Stimulated activated CD8-positive, alpha-beta memory T cell treated with anti-CD3 and anti-CD28 coated beads, Interleukin-7, amount 100 ng/mL, for 24 hours (primary cell): ENCODE measurements at places on chromosomes 13 and 19.

DNA sequence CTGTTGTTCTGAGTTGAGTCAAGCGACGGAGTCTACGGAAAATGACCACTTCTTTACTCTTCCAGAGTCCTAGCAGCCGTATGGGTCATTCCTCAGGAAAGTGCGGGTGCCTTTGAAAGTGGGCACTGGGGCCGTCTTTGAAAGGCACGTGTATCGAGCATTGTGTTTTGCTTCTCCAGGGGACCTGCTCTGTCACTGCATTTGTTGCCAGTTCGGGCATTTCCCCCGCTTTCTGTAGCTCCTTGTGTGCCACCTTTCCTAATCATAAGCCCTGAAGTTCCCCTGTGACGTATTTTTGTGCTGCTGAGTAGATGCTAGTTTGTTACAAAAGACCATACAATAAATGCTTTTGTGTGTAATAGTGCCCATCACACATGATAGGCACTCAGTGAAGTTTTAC lies 24.4 kb downstream of the SPATA13 start:
- DNase-seq: no peak

DNA sequence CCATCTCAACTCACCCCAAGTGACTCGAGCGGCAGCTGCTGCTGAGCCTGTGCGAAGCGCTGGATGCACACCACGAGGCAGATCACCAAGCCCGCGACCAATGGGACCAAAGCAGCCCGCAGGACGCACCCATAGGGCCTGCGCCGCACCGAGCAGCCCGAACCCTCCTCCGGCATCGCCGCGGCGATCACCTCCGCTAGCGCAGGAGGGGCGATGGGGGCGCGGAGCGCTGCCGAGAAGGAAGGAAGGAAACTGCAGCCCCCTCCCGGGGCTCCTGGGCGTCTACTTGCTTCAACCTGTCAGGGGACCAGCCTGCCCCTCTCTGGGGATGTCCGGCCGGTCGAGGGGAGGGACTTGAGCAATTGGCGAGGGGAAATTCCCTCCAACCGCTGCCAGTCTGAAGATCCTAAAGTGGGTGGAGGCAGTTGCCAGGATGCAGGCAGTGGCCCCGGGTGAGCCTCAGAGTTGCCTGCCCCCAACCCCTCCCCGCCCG lies at the start of gene CD70:
Gene CD70, minus strand, starts transcription at position 324 of the 493 bp plus-strand sequence. Its CDS starts 148 bp downstream, at position 176.
- no peak for DNase-seq

DNA sequence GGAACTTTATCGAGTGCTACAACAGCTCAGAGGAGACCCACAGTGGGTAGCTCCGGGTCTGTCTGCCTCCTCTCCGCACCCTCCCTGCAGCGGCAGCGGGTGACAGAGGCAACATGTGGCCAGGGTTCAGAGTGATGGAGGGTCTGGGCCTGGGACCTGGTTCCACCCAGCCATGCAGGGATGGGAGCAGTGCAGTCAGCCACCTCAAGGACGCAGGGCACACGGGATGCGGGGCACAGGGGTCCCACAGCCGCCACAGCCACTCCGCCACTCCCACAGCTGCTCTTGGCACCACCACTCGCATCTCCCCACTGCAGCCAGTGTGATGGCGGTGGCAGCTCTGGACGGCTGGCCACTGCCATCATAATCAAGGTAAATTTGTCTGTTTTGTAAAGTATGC lies 892.9 kb downstream of the OLFM4 start:
- DNase-seq: no peak

DNA sequence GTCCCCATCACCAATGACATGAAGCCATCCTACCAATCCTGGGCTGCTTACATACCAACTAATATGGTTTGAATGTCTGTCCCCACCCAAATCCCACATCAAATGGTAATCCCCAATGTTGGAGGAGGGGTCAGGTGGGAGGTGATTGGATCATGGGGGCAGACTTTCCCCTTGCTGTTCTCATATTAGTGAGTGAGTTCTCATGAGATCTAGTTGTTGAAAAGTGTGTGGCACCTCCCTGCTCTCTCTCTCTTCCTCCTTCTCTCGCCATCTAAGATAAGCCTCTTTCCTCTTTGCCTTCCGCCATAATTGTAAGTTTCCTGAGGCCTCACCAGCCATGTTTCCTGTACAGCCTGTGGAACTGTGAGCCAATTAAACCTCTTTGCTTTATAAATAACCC lies 53.6 kb upstream of the FAM124A start:
- no peak for DNase-seq

DNA sequence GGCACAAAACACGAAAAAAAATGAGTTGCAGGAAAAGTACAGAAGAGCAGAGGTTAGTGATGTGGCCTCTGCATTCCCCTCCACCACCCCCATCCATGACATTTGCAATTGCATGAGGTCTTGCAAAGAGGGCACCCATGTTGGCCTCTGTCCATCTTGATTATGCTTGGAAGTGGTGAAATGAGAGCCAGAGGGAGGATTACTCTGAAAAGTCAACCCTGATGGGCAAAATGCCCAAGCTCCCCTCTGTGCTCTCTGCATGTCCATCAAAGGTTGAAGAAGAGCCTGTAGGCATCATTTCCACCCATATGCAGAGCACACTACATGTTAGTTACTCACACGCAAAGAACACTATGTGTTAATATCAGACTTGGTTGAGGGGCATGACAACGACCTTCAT lies 71.4 kb downstream of the SLC15A1 start:
- no peak for DNase-seq

GRCh38 chr19:1826557-1827521 lies 14.8 kb upstream of the ATP8B3 start:
- no peak for DNase-seq

DNA sequence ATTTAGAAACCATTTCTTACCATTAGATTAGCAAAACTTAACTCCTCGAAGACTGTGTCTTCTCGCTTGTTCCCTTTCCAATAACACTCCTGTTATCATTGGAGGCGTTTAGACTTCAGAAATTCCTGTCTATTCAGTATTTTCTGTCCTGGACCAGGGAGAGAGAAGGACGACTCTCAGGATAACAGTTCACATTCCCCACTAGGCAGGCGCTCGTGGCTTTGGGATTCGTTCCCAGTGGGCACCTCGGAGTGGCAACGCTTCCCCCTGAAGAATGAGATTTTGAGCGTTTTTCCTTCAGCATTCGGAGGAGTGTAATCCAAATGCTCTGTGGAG lies 429 bp upstream of the ZNF225 start:
- DNase-seq: no peak

DNA sequence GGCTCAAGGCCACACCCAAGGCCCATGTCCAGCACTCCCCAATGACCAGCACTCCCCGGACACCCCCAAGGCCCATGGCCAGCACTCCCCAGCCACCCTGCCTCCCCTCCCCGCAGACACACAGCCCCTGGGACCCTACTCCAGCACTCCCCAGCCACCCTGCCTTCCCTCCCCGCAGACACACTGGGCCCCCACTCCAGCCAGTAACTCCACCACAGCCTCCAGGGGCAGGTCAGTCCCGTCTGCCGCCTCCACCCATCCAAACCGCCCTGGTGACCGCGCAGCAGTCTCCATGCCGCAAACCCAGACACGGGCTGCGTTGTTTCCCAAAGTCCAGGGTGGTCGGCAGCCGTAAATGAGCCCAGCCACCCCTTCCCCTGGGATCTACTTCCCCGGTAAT lies 70.7 kb downstream of the SPACA7 start:
- DNase-seq: no peak

- no peak for DNase-seq
These were observed 10.3 kb downstream of the PDE4A start for GRCh38 chr19:10430505-10431253.

GRCh38 chr19:51136851-51137551 lies 5.1 kb upstream of the SIGLEC7 start:
- no peak for DNase-seq

DNA sequence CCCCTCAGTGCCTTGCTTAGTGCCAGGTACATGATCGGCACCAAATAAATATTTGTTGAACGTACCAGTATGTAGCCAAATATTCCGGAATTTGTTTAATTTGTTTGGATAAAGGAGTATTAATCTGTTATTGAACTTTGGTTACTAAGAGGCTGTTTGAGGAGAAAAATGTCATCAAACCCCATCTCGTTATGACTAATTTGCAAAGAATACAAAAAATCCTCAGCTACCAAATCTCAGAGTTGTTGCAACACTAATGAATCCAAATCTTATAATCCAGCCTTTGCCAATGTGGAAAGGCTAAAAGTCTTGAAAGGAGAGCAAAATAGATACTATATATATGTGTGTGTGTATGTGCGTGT lies 79.5 kb downstream of the KLF5 start:
- DNase-seq: no peak

- no peak for DNase-seq
These were observed 23.6 kb upstream of the TTYH1 start for GRCh38 chr19:54391589-54392061.

- no peak for DNase-seq
These were observed 76.0 kb upstream of the TSC22D1 start for GRCh38 chr13:44652168-44652567.

DNA sequence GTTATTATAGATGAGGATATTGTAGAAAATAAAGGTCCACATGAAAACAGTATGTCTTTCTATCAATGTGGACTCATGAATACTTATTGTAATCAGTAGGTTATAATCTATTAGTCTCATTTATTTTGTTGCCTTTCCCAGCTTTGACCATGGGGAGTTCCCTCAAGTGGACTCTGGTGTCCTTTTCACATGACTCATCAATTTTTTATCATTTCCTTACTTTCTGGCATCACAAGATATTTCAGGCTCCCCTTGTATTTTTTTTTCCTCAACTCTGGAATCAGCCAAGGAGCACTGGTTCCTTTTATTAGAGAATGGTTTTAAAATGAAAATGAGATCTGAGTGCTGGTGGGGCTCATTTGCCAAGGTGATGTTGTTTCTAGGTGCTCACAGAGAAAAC lies 63.4 kb upstream of the DIAPH3 start:
- DNase-seq: no peak

- DNase-seq: no peak
These were observed 8.3 kb upstream of the METTL21C start for GRCh38 chr13:102702965-102703725.

DNA sequence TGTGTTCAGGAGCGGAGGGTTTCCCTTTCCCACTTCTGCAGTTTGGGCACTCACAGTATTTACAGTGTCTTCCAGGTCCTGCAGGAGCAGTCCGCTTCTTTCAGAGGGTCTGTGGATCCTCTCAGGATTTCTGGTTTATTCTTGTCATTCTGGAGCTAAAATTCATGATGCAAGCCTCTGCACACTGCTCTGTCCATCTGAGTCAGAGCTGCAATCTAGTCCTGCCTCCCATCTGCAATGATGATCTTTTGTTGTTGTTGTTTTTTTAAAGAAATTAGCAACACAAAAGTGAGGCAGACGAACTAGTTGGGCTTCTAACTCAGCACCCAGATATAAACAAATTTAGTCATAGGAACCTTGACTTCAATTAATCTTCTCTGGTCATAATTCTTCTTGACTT lies 86.5 kb downstream of the DLEU7 start:
- no peak for DNase-seq

DNA sequence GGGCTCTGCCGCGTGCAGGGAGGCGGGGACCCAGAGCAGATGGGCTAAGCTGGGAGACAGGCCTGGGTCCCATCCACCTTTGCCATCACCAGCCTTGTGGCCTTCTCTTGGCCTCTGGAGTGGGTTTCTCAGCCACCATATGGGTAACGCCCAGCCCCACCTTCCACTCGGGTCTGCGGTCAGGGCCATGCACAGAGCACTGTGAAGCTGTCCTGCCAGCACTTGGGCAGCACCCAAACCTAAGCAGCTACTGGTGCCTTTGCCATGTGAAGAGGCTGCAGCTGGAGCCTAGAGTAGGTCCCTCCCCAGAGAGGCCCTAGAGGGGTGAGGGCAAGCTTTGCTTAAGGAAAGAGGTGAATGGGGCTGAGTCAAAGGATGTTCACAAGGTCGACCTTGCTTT lies 24.1 kb upstream of the NPAS1 start:
- DNase-seq: no peak

DNA sequence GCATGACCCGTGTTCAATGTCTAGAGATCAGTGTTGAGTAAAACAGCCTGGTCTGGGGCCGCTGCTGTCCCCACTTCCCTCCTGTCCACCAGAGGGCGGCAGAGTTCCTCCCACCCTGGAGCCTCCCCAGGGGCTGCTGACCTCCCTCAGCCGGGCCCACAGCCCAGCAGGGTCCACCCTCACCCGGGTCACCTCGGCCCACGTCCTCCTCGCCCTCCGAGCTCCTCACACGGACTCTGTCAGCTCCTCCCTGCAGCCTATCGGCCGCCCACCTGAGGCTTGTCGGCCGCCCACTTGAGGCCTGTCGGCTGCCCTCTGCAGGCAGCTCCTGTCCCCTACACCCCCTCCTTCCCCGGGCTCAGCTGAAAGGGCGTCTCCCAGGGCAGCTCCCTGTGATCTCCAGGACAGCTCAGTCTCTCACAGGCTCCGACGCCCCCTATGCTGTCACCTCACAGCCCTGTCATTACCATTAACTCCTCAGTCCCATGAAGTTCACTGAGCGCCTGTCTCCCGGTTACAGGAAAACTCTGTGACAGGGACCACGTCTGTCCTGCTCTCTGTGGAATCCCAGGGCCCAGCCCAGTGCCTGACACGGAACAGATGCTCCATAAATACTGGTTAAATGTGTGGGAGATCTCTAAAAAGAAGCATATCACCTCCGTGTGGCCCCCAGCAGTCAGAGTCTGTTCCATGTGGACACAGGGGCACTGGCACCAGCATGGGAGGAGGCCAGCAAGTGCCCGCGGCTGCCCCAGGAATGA lies 1.5 kb upstream of the CEACAM5 start:
- DNase-seq: peak; percentile 31

DNA sequence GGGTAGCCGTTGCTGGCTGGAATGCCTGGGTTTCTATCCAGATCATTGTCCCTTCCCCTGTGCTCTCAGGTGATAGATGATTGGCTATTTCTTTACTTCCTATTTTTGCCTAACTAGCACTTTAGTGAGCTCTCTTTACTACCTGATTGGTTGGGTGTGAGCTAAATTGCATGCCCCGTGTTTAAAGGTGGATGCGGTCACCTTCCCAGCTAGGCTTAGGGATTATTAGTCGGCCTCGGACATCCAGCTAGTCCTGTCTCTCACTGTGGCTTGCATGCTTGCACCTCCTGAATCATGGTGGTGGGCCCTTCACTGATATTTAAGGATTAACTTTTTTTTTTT lies 10.1 kb downstream of the TTYH1 start:
- DNase-seq: no peak

DNA sequence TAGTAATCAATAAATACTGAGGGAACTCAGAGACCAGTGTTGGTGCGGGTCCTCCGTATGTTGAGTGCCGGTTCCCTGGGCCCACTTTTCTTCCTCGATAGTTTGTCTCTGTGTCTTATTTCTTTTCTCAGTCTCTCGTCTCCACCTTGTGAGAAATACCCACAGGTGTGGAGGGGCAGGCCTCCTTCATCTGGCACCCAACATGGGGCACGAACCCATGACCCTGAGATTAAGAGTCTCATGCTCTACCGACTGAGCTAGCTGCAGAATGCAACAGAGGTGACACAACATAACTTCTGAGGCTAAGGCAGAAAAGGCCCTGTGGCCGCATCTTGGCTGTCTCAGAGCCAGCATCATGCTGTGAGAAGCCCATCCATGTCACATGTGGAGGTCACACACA lies 5.3 kb upstream of the ZNF613 start:
- no peak for DNase-seq
